ENCODE measurements at places on chromosomes 4 and X. TPM values are rescaled to one million over a fixed set of nuclear protein-coding genes. Genes with fewer than 3 reads are reported as not detected.

Gene LINC00632
- total RNA-seq = 2.8 TPM

Gene SPANXC
- total RNA-seq = not detected

Gene GPRIN3
- total RNA-seq = 2.7 TPM

Gene GJB1
- not detected for total RNA-seq

Gene KCNE5
- total RNA-seq = 0.36 TPM

Gene ANOS1
- total RNA-seq = 2.3 TPM

Gene TSPAN6
- total RNA-seq = 60.9 TPM

Gene FAM53A
- total RNA-seq = 1.3 TPM

Gene USP17L18
- not detected for total RNA-seq

Gene CHST7
- 20.1 TPM for total RNA-seq

Gene GPC3
- not detected for total RNA-seq

Gene TMPRSS11E
- total RNA-seq = not detected
